Type B pancreatic cell (in vitro differentiated cells): ENCODE measurements at places on chromosomes 11 and 22. TPM values are rescaled to one million over a fixed set of nuclear protein-coding genes. Genes with fewer than 3 reads are reported as not detected.
A peak's percentile ranks its signal among the peaks of the same experiment; 100 is the strongest.

MMP13 gene
- not detected in 2 replicates for total RNA-seq

HOATZ gene
- 0.75 TPM in 1 of 2 replicates, not detected in the other for total RNA-seq

OR5A1 gene
- not detected in 2 replicates for total RNA-seq

GRCh38 chr11:44016546-44017442, 31.0 kb upstream of the ACCSL start:
- peak; percentile 25 for DNase-seq

DNA sequence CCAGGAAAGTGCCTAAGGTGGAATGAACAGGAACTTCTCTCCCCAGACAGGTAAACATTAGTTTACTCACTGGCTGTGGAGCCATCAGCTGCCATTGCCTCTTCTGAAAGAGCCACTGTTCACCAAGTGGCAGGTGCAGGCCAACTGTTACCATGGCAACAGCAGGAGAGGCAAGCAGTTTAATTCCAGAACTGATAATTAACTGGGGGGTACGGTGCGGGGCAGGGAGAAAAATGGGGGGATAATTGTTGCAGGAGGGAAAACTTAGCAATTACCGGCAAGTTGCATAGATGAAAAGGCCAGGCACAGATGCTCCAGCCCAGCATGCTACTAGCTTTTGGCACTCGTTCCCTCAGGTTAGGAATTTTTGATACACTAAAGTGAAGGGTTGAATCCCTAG, 85.1 kb downstream of the TRIM44 start:
- no peak for DNase-seq

DNA sequence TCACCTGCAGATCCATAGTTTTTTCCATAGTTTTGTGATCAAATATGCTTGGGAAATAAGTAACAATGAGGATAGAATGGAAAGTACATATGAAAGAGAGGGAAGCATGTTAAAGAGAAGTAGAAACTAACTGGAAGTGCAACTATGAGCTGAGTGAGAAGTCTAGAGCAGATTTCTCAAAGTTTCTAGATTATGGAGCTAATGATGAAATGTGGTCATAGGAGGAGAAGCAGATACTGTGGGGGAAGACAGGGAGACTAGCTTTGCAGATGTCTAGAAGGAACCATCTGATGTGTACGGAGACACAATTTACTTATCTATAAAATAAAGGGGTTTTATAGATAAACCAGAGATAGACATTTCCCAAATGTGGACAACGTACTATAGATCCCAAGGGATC, 37.1 kb downstream of the RELT start:
- DNase-seq: no peak

DNA sequence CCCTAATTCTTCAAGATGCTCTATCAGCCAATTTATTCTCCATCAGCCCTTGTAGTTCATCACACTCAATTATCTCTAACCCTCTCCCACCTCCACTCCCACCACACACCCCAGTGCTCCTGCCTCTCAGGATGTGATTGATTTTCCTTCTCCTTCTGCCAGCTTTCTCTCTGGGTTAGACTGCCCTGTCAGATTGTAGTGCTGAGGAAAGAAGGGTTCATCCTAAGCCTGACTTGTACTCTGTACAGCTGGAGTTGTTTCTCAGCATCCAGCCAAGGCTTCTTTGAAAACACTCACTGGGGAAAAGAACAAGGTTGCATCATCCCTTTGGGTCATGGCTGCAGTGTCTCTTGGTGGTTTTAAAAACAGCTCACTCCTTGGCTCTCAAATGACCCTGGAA, 61.2 kb downstream of the CECR2 start:
- no peak for DNase-seq
